Vagina (tissue), 2 donors: ENCODE measurements at places on chromosomes 1 and 21. TPM values are rescaled to one million over a fixed set of nuclear protein-coding genes. Genes with fewer than 3 reads are reported as not detected.

Gene ALPL
- total RNA-seq: 6.6 TPM

Gene SGIP1
- 14.0 TPM for total RNA-seq

Gene RHCE
- not detected for total RNA-seq

Gene SH3D21
- total RNA-seq: 17.2 TPM

DNA sequence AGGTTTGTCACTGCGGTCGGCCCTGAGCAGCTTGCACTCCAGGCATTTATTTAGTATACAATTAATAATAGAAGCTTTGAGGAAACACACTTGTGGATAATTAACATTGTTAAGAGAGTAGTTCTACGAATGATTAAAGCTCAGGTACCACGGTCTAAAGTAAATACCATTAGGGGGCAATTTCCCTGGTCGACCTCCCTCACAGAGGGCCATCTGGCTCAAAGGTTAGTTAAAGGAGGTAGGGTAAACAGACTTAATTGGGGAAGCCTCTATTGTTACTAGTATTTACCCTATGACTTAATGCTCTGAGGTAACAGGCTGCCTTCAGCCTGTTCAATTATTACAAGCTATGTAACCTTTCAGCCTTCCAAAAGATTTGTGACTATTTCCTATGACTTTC, 122.3 kb upstream of the SLC44A3 start:
- DNase-seq: no peak

DNA sequence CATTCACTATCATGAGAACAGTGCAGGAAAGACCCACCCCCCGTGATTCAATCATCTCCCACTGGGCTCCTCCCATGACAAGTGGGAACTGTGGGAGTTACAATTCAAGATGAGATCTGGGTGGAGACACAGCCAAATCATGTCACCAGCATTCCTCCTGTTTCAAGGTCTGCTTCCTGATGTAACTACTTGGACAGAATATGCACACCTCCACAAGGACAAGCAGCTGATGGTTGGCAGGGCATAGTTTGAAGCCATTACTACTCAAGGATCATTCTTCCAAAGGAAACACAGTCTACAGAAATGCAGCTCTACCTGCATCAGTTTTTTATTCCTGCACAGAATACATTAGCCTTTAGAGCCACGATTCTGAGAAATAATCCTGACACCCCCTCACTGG, 28.5 kb upstream of the RNF2 start:
- DNase-seq: no peak

GRCh38 chr1:33656467-33657005, 184.1 kb downstream of the ZSCAN20 start:
- no peak for DNase-seq

DNA sequence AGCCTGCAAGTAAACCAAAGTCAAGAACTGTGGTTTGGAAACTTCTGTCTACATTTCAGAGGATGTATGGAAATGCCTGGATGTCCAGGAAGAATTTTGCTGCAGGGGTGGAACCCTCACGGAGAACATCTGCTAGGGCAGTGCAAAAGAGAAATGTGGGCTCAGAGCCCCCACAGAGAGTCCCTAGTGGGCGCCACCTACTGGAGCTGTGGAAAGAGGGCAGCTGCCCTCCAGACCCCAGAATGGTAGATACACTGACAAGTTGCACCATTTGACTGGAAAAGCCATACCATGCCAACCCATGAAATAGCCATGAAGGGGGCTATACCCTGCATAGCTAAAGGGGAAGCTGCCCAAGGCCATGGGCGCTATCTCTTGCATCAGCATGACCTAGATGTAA, 1672.4 kb downstream of the KCNT2 start:
- no peak for DNase-seq

GRCh38 chr1:67767103-67767782, 66.0 kb downstream of the GNG12 start:
- DNase-seq: no peak

DNA sequence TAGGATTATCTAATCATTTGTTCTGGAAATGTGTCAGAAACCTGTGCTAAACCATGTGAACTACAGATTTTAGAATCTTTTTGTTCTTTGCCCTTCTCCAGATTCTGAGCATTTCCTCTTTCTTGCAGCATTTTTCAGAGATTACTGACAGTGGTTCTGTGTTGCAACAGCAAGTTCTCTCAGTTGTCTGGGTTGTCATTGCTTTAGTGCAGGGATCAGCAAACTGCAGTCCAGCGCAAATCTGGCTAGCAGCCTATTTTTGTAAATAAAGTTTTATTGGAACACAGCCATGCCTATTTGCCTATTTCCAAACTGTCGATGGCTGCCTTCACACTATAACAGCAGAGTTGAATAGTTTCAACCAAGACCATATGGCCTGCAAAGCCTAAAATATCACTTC, 66.3 kb upstream of the LRRC8D start:
- DNase-seq: no peak

GRCh38 chr1:183444243-183444642, 26.1 kb upstream of the NMNAT2 start:
- no peak for DNase-seq
